Umbilical cord (tissue), 2 donors: ENCODE measurements at places on chromosomes 7 and 10.
A peak's percentile ranks its signal among the peaks of the same experiment; 100 is the strongest.

DNA sequence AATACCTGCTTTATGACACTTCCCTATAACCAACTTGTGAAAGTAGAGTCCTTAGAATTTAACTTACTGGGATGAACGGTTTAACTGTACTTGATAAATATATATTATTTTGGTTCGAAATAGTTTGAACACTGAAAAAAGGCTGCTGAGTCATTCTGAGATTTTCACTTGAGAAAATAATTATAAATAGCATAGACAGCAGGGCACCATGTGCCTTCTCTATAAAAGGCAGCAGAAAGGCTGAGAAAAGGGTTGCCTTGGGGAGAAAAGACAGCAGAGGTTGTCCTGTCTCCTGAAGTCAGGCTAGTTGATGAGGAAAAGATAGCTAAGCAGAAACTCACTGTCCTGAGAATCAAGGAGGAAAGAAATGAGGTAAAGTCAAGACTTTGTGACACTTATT lies 92.4 kb downstream of the CTTNBP2 start:
- peak; percentile 22 for DNase-seq

GRCh38 chr10:107739951-107740350 lies 575.4 kb upstream of the SORCS1 start:
- no peak for DNase-seq

- DNase-seq, result no peak
Measured at GRCh38 chr10:122643931-122644534, 55.6 kb downstream of the C10orf120 start.

- DNase-seq, result no peak
Measured at GRCh38 chr10:36057180-36057579, 415.1 kb upstream of the FZD8 start.

- DNase-seq, result no peak
Measured at GRCh38 chr10:5644930-5645329, 21.5 kb downstream of the ASB13 start.

DNA sequence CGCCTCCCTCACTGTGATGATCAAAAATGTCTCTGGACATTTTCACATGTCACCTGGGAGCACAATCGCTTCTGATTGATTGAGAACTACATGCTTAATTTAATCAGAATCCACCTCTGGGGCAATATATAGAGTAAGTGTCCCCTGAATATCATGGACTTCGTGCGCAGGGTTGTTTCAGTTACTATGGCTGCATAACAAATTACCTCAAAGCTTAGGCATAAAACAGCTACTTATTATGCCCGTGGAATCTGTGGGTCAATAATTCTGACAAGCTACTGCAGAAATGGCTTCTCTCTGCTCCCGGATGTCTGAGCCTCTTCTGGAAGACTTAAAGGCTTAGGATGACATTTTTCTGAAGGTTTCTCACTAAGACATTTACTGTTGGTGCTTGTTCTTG lies 334.4 kb downstream of the GPR158 start:
- DNase-seq, result no peak

DNA sequence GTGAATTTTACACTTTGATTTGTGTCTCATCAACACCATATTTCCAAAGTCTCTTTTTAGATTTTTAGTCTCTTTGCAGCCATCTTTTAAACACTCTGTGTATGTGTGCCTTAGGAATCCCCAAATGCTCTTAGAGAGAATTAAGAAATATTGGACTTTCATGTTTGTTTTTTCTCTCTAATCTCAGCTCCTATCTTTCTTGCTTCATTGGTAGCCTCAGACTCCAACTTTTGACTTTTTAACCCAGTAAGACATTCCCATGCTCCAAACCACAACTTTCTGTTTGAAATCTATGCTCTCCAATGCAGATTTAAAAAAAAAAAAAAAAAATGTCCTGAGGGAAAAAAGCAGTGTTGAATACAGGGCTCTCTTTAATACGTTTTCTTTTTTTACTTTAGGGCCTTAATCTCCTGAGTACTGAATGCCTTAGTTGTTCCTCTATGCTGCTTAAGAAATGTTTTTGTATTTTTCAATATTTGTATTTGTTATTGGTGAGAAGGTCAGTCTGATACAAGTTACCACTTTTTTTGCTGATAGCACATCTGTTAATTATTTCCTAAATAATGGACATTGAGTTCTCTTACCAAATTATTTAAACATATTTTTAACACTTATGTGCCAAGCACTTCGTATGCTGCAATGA lies 489.9 kb downstream of the NXPH1 start:
- no peak for DNase-seq

GRCh38 chr10:90192825-90193224 lies 491.4 kb downstream of the KIF20B start:
- no peak for DNase-seq

DNA sequence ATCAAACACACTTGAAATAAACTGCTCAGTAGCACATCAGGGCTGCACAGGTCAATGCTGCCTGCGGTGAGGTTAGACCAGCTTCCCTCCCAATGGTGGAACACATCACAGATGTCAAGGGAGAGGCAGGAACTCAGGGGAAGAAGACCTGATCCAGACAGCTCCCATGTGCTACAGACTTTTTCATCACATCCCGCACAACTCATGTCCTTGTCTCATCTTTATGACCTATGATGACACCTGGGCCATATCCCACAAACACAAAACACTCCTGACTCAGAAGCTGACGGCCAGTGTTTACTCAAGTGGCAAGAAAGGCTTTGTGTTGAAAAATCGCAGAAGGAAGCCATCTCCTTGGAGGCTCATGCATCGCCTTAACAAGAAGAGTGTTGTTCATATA lies 91.6 kb downstream of the HTR5A start:
- no peak for DNase-seq

GRCh38 chr10:103660364-103661197 lies 167.1 kb downstream of the NEURL1 start:
- peak; percentile 63 for DNase-seq

- no peak for DNase-seq
Measured at GRCh38 chr10:101330631-101331225, 23.2 kb upstream of the BTRC start.

DNA sequence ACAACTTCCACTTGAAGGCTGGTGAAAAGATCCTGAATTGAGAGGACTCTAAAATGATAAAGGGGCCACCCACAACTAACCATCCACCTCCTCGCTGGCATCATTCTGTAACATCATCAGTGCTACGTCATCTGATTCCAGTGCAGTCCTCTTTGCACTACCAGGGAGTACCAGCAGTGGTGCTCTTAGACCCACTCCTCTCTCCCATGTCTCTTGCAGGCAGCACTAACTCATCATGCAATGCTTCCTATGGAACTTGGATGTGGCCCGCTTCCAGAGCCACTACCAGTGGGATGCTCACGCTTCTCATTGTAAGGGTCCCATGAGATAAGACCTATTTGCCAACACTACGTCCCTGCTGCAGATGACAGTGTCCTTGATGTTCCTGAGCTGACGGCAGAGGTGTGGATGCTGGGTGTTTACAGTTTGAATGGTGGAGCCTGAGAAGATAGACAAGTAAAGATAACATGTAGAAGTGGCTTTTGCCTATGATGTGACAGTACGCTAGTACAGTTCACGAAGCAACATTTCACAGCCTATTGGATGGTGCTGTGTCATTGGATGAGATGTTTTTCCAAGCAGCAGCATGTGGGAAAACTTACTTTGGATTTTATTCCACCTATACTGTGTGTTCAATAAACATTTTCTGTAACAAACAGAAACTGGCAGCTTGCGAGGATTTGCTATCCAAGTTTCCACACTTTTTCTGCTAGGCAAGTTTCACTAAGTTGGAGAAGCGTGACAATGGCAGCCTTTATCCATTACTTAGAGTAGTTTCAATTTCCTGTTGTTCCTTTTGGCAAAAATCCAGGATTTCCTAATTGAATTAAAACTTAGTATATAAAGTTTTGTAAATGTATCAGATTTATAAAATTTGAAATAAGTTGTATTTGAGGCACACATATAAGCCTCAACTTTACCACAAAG lies 35.8 kb upstream of the COBL start:
- DNase-seq, result no peak

- DNase-seq, result no peak
Measured at GRCh38 chr7:41403291-41403690, 299.6 kb downstream of the INHBA start.

GRCh38 chr10:32139223-32140073 lies 83.2 kb upstream of the KIF5B start:
- DNase-seq, result peak; percentile 86

DNA sequence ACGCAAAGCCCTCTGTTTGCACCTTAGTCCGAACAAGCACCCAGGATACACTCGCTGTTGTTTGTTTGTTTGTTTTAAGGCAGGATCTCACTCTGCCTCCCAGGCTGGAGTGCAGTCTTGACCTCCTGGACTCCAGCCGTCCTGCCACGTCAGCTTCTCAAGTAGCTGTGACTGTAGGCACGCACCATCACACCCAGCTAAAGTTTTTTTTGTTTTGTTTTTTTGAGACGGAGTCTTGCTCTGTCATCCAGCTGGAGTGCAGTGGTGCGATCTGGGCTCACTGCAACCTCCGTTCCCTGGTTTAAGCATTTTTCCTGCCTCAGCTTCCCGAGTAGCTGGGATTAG lies 76.8 kb downstream of the CTBP2 start:
- no peak for DNase-seq

- DNase-seq, result no peak
Measured at GRCh38 chr10:72170733-72171132, 45.1 kb upstream of the ANAPC16 start.

GRCh38 chr10:119849944-119850343 lies 22.7 kb downstream of the MCMBP start:
- no peak for DNase-seq

- DNase-seq, result peak; percentile 29
Measured at GRCh38 chr10:22894714-22895113, 33.1 kb upstream of the ARMC3 start.

- peak; percentile 7 for DNase-seq
Measured at GRCh38 chr7:106644999-106645398, 16.0 kb downstream of the CCDC71L start.

GRCh38 chr10:29135337-29135736 lies 153.5 kb upstream of the LYZL1 start:
- no peak for DNase-seq

GRCh38 chr10:86753051-86753450 lies 3.4 kb upstream of the BMPR1A start:
- no peak for DNase-seq

DNA sequence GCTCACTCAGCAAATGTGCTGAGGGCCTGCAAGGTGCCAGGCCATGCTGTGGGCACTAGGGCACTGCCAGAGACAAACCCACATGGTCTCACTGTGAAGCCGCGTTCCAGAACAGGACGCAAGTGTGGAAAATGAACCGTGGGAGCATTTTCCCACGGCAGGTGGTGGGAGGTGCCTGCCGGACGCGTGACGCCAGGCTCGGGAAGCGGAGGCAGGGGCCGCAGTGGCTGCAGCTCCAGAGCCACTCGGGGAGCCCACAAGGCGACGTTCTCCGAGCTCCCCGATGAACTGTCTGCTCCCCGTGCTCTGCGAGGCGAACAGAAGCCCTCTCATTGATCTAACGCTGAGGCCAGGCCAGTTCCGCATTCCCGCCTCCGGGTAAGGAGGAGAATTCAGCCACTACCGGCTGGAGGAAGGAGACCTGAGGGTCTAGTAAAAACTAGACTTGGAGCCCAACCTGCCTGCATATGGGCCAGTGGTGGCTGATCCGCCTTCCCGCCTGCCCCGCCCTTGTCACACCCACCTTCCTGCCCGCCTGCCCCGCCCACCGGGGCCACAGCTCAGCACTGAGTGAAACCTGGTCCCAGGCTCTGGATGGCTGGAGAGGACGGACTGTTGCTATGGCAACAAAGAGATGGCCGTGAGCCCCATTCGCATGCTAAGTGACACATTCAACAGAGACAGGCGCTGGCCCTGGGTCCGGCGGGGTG lies 13.1 kb downstream of the ADGRA1 start:
- DNase-seq, result no peak

- DNase-seq, result peak; percentile 74
Measured at GRCh38 chr10:29482591-29483431, 152.0 kb downstream of the SVIL start.

GRCh38 chr7:3107228-3107763 lies 63.6 kb upstream of the CARD11 start:
- no peak for DNase-seq

- peak; percentile 48 for DNase-seq
Measured at GRCh38 chr7:148264933-148265557, 325.5 kb upstream of the C7orf33 start.

DNA sequence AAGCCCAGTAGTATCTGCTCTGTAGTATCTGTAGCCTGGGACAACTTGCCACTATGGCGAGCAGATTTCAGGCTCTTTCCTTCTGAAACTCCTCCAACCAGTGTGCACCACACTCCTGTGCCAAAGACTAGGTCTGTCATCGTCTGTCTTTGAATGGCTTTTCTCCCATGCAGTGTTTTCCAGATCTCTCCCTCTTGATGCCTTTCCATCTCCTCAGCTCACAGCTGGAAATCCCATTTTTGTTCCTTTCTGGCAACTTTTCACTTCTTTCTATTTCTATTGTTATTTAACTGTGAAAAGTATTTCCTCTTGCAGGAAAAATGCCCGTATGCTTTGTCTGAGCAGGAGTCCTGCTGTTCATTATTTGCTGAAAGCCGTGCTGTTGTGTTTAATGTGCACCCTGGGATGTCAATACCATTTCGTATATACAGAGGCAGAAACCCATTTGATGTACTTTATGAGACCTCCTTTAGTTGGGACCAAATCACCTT lies 373.7 kb downstream of the PHTF2 start:
- no peak for DNase-seq

DNA sequence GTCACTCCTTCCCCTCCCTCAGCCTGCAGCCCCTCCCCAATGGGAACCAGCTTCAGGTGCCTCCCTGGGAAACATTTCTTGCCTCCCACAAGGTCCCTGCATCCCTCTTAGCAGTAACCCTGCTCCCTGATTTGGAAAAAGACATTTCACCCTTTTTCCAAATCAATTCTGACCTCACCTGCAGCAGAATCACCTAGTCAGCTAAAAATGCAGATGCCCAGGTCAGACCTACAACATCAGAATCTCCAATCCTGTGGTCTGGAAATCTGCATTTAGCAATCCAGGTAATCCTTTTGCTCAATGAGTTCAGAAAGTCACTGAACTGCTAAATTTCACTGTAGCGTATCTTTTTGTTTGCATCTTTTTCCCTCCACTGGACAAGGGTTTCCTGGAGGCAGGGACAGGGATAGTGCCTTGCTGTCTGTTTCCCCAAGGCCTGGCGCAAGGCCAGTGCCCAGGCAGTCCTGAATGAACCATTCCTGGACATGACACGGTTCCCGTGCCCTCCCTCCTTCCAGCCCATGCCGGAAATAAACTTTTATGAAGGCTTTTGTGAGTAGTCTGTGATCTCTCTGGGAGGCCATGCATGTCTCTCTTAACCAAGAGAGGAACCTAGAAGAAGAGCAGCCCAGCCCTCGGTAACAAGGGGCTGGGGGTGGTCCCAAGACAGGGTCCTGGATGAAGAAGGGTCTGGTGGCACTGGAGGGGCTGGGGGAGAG lies 44.0 kb downstream of the COL13A1 start:
- peak; percentile 78 for DNase-seq

GRCh38 chr7:134936893-134937510 lies 49.3 kb upstream of the AGBL3 start:
- DNase-seq, result no peak

DNA sequence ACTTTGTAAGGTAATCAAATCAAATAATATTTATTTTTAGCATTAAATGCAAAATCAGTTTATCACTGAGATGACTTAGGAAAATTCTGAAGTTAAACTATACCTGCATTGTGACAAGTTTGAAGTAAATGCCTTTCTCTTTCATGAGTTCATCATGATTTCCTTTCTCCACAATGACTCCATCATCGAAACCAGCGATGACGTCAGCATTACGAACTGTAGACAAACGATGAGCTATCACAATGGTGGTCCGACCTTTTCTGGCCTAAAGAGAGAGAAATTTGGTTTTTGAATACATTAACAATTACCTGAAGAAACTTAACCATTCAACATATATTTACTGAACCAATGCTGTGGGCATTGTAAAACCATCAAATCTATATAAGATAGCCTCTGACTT lies 54.9 kb downstream of the ABCB1 start:
- no peak for DNase-seq
